ENCODE measurements at places on chromosomes 12 and 14.
A peak's percentile ranks its signal among the peaks of the same experiment; 100 is the strongest.

GRCh38 chr14:45678163-45678562, 425.2 kb upstream of the MIS18BP1 start:
- DNase-seq, result no peak

- DNase-seq, result no peak
These were observed 13.0 kb downstream of the TRMT61A start for GRCh38 chr14:103541709-103542604.

- peak; percentile 4 for DNase-seq
These were observed 31.5 kb upstream of the SRP54 start for GRCh38 chr14:34951286-34951685.

GRCh38 chr14:75909630-75910029, 72.2 kb downstream of the TGFB3 start:
- no peak for DNase-seq

- no peak for DNase-seq
These were observed 21.8 kb downstream of the VDR start for GRCh38 chr12:47882781-47883546.

DNA sequence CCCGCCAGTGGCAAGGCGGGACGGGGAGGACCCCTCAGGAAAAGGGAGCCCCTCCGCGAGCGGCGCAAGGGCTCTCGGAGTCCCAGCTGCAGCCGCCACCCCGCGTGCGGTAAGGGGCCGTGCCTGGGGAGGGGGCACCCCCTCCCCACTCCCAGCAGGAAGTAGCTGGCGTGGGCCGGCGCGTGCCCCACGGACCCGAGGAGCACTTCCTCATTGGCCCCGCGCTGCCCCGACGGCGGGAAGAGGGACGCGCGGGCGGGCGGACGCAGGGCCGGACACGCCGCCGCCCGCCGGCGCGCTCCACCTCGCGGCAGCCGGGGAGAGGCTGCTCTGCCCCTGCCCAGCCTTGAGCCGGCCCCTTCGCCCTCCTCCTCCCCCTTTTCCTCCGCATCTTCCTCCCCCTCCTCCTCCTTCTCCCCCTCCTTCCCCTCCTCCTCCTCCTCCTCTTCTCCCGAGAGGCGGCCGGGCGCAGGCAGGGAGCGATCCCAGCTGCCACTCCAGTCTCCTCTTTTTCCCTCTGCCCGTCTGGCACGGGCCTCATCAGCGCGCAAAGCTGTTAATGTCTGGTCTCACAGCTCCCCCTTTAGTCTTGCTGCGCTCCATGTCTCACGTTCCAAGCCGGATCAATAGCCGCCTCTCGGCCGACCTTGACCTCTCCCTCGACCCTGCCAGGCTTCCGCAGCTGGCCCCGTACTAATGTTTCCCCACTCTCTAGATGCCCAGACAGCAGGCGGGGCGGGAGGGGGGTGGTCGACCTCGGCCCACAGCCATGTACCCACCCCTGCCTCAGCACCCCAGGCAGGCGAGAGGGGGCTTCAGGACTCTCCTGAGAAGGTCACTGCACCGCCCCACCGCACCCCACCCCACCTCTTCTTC, 2.6 kb upstream of the BCL11B start:
- DNase-seq, result peak; percentile 12

- DNase-seq, result no peak
These were observed 20.4 kb downstream of the ZFYVE21 start for GRCh38 chr14:103735815-103736545.

DNA sequence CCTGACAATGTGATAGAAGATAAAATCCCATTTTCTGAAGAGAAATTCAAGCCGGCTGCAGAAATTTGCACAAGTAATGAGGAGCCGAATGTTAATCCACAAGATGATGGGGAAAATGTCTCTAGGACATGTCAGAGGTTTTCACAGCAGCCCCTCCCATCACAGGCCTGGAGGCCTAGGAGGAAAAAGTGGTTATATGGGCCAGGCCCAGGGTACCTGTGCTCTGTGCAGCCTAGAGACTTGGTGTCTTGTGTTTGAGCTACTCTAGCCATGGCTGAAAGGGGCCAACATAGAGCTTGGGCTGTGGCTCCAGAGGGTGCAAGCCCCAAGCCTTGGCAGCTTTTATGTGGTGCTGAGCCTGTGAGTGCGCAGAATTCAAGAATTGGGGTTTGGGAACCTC, 7.4 kb downstream of the LACRT start:
- DNase-seq, result no peak

GRCh38 chr14:41606282-41606531, 469 bp upstream of the LRFN5 start:
- no peak for DNase-seq

DNA sequence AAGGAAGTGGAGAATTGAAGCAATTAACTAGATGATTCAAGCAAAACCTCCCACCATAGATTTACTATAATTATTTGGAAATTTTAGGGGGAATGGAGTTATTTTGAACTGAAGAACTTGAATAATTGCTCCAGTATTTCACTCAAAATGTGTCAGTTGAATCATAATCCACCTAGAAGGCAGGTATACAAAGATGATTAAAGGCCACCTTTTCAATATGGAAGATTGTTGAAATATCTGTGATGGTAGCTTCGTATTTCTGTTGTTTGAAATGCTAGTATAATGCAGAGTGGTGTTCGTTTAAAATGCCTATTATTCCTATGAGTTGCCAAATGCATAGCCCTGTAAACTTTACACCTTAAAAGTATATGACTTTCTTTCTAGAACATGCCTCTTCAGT, 3.1 kb downstream of the HMGA2 start:
- DNase-seq, result no peak

- DNase-seq, result no peak
These were observed 1900.0 kb upstream of the SEL1L start for GRCh38 chr14:83433618-83434017.

GRCh38 chr14:21924479-21924878, 250.9 kb upstream of the OR4E1 start:
- no peak for DNase-seq

DNA sequence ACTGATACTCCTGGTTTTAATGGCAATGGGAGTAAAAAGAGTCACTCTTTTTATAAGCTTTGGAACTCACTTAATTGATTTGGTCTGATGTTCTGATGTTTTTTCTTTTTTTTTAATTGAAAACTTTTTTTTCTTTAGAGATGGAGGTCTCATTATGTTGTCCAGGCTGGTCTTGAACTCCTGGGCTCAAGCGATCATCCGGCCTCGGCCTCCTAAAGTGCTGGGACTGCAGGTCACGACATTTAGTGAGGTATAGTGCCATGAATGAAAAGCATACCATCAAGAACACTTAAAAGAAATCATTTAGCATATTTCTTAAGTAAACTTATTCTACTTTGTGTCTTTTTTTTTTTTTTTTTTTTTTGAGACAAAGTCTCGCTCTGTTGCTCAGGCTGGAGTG, 12.7 kb upstream of the EID3 start:
- no peak for DNase-seq

- DNase-seq, result no peak
These were observed 17.1 kb downstream of the TESPA1 start for GRCh38 chr12:54967461-54967860.

GRCh38 chr12:72273499-72273837, 1.3 kb downstream of the TRHDE start:
- no peak for DNase-seq

- DNase-seq, result no peak
These were observed 287.3 kb upstream of the FLRT2 start for GRCh38 chr14:85242666-85243065.

- no peak for DNase-seq
These were observed 26.5 kb downstream of the PLEKHH1 start for GRCh38 chr14:67559639-67560038.

DNA sequence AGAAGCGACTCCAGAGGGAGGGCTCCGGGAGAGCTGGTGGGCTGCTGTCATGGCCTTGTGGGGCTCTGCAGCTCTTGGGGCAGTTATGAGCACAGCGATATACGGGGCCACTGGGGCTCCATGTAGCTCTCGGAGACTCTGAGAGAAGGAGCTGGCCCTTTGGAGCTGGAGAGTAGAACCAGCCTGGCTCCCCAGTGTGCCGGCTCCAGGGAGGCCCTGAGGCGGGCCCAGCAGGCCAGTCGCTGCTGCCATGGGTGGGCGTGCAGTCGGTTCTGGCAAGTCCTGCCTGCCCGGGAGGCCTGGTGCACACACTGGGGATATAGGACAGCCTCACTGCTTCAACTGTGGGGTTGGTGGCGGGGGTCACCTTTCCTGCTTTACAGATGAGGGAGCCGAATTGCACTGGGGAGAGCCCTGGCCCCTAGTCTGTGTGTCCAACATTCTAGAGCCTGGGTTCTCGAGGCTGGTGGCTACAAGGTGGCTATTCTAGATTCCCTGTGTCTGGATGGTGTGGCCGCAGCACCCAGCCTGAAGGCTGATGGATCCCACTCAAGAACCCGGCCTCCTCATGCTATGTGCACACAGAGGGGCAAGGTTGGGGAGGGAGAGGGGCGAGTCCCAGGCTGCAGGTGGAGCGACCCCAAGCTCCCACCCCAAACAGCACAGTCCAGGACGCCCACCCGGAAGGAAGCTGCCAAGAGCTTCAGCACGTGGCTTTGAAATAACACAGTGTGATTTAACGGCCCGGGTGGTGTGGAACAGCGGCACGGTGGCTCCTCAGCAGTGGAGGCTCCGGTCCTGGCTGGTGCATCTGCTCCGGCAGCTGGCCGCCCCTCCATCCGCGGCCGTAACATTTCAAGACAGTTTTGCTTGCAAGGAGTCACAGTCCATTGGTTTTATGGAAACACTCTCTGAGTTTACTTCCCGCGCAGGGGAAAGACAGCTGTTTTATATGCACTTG, 188.3 kb upstream of the C14orf180 start:
- no peak for DNase-seq

GRCh38 chr12:105457026-105457425, 126.5 kb downstream of the C12orf75 start:
- no peak for DNase-seq

DNA sequence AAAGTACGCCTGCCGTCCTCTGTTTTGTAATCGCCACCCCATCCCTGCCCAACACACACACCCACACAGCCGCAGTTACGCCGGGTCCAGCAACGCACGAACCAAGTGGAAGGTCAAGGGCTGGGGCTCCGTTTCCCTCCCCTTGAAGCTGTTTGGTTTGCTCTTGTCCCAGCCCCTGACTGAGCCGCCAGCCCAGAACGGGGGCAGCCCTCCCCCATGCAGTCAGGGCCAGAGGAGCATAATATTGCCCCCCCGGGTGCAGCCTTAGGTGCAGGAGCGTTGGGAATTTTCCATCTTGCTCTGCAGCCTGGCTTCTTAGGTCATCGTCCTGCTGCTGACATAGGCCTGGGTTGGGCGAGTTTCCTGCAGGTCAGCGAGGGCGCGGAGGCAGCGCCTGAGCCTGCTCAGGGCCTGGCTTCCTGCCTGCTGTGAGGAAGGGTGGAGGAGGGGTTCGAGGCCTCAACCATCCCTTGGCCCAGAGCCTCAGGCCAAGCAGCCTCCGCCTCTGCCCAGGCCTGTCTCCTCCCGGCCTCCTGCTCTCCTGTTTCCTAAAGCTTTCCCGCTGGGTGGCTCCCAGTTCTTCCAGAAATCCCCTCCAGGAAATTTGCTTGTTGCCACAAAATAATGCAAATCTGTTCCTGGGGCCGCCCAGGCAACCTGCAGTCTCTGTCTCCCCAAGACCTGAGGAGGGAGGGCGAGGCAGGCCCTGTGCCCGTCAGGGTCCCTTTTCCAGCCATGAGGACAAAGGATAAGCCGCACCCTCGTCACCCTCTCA, 44.5 kb downstream of the PSMA6 start:
- peak; percentile 47 for DNase-seq

DNA sequence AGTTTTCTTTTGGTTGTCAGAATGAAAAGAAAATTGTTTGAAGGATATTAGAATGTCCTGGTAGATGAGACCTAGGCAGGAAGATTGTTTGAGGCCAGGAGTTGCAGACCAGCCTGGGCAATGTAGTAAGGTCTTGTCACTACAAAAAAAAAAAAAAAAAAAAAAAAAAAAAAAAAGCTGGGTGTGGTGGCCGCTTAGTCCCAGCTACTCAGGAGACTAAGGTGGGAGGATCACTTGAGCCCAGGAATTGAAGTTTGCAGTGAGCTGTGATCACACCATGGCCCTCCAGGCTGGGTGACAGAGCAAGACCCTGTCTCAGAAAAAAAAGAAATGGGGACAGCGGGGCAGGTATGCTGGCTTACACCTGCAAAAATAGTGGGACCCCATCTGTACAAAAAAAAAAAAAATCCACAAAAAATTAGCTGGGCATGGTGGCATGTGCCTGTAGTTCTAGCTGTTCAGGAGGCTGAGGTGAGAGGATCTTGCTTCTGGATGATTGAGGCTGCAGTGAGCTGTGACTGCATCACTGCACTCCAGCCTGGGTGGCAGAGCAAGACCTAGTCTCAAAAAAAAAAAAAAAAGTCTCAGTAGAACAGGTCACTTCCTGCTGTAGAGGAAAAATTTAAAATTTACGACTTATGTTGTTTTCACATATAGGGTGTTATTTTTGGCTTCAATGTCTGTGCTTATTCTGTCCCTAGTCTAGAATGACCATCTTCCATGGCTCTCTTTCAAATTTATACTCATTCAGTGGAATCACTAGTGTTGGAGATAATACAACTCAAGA, 70.7 kb downstream of the PPHLN1 start:
- no peak for DNase-seq

DNA sequence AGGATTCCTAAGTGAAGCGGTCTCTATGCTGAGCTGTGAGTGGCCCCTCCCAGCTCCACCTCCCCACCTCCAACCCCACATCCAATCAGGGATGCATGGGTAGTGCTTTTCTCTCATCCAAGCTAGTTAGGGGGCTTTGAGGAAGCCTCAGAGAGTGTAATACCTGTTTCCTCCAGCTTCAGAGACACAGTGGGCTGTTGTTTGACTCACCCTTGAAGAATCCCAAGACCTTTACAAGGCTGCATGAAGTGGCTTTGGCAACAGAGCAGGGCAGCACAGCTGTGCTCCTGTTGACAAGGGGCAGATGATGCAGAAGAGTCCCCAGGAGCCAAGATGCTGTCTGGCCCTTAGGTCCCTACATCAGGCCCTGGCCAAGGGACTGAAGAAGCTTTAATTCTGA, 27.1 kb upstream of the CLMN start:
- DNase-seq, result peak; percentile 18

DNA sequence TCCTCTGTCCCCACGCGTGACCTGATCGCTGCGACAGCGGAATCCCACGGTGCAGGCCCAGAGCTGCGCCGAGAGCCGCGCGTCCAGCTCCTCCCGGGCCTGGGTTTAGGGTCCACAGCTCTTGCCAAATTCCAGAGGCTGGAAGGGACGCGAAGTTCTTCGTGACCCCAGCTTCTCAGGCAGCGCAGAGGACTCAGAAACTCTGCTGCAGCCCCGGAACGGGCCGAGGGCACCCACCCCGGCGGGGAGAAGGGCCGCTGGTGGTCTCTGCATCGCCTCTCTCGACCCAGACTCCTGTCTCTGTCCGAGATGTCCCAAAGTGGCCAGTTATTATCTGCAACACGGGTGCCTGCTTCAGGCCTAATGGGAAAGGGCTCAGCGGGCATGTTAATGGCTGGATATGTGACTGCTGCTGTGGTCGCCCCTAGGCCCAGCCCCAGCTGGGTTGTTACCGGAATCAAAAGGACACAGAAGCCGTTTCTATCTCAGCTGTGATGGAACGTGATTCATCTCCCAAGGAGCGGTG, 236.4 kb downstream of the VRK1 start:
- DNase-seq, result no peak

GRCh38 chr14:104903990-104904389, 20.7 kb upstream of the PLD4 start:
- DNase-seq, result no peak

- DNase-seq, result peak; percentile 87
These were observed 354.0 kb downstream of the ETNK1 start for GRCh38 chr12:22978962-22979361.

Data from brain microvascular endothelial cell (primary cell).